Stimulated activated CD4-positive, alpha-beta T cell treated with anti-CD3 and anti-CD28 coated beads, Interleukin-4, amount 100 ng/mL, for 48 hours (primary cell): ENCODE measurements at places on chromosomes 4 and X.
A peak's percentile ranks its signal among the peaks of the same experiment; 100 is the strongest.

GRCh38 chr4:141133146-141133998, at the start of gene RNF150:
Gene RNF150 (minus strand): TSS chr4:141133469.
- DNase-seq, result peak; percentile 30

- no peak for DNase-seq
Measured at GRCh38 chr4:144185086-144185485, 44.6 kb upstream of the GYPA start.

GRCh38 chr4:4506961-4507360, 34.9 kb downstream of the STX18 start:
- no peak for DNase-seq

GRCh38 chr4:147683717-147684700, at the start of gene PRMT9:
Gene PRMT9 (minus strand): TSS chr4:147684163. CDS start chr4:147683987, 176 bp downstream.
- peak; percentile 86 for DNase-seq

DNA sequence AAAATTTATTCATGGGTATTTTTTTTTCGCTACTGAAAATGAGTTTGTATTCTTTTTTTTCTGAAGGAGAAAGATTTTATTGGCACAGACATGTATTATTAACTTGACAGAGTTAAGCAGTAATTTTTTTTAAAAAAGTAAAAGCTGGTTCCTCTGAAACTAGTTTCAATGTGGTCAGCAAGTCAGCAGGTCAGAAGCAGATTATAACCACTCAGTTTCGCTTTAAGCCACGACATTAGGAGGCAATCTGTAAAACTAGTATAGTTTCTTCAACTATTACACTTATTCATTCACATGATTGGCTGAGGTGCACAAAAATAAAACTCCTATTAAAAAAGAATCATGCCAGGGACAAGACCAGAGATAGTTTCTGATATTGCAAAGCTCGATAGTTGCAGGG, 714.2 kb upstream of the PCDH7 start:
- no peak for DNase-seq

DNA sequence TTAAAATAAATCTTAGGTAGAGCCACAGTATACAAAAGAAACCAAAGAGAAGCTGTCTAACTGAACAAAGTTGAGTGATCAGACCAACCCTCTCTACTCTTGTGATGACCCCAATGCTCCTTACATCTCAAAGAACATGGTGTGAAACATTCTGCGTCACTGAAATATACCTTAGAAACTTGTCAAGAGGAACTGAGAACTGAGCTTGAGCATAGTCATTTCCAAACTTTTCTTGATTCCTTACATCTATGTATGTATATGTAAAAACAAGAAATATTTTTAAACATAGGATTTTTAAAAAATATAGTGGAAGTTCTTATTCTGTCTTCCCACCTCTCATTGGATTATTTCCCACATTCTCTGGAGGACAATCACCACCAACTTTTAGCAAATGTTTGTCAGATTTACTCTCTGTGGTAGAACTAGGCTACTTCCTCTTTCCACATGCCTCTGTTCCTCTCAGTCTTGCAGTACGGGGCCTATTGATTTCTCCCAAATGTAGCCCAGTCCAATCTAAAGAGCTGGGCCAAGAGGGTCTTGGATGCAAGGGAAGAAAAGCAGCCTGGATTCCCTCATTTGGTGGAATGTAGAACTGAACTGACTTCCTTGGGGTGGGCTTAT, 98.2 kb upstream of the HHIP start:
- DNase-seq, result no peak
